ENCODE measurements at places on chromosomes 13 and 19. TPM values are rescaled to one million over a fixed set of nuclear protein-coding genes. Genes with fewer than 3 reads are reported as not detected.

Gene LIG1
- total RNA-seq = 129 TPM

Gene SIRT2
- total RNA-seq = 46.0 TPM

Gene FAM98C
- total RNA-seq = 45.0 TPM

Gene CEBPG
- total RNA-seq = 29.4 TPM

Gene PRTN3
- total RNA-seq = not detected

Gene DAND5
- total RNA-seq = not detected

Gene GIPR
- 9.7 TPM for total RNA-seq

Gene SHC2
- total RNA-seq = 3.6 TPM

Gene TEX26
- total RNA-seq = not detected

DNA sequence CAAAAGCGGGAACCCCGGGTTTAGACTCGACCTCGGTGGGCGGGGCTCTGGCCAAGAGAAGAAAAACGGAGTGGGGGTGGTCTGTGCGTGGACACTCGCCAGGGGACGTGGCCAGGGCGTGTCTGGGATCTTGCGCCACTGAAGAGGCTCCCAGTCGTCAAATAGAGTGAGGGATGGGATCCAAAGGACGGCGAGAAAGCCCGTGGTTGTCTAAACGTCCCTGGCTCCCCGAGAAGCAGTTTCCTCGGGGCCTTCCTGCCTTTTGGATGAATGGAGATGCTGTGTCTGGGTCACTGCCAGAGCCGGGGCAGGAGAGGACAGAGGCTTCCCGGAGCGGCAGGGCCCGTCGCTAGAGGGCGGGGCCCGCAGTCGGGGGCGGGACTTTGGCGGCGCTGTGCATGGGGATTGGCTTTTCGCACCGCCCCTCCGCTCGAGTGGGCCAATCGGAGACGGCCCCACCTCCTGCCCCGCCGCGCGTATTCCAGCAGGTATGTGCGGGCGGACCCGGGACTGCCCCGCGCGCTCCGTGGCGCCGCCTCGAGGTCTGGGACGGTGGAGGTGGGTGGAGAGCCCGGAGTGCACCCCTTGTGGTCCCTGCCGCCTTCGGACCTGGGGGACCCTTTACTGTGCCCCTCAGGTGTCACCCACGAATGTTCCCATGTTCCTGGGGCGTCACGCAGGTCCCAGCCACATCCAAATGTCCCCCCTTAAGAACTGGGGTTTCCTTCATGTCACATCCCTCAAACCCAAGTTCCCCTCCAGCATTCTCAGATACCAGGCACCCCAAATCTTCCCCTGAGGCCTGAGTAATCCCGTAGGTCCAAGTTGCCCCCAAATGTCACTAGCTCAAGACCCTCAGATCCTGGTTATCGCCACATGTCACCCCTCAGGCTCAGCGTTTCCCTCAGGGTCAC, 38.3 kb downstream of the ZSWIM4 start:
- DNase-seq = peak; percentile 90

- DNase-seq = no peak
These were observed 1128.9 kb downstream of the EFNB2 start for GRCh38 chr13:105406551-105406950.

DNA sequence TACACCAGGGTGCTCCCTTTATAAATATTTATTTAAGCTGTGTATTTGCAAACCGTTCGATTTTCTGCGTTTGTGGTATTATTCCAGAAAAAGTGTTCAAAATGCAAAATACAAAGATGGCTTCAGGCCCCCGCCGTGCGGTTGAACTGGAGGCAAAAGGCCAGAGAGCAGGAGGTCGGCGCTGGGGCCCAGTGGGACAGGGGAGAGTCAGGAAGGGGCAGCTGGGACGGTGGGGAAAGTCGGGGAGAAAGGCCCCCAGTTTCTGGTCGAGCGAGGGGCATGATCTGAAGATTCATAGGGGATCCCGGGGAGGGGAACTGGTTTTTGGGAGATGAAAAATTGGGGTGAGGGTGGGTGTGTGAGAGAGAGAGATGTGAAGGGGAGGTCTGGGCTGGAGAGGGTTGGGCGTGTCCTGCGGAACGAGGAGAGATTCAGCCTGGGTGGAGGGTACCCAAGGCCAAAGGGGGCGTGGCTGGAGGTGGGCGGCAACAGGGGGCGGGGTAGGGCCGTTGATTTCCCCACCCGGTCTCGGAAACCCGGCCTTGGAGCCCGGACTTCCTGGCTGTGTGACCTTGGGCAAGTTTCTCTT, 678 bp downstream of the ISOC2 start:
- no peak for DNase-seq

GRCh38 chr13:45482571-45483173, 17.9 kb downstream of the COG3 start:
- no peak for DNase-seq

DNA sequence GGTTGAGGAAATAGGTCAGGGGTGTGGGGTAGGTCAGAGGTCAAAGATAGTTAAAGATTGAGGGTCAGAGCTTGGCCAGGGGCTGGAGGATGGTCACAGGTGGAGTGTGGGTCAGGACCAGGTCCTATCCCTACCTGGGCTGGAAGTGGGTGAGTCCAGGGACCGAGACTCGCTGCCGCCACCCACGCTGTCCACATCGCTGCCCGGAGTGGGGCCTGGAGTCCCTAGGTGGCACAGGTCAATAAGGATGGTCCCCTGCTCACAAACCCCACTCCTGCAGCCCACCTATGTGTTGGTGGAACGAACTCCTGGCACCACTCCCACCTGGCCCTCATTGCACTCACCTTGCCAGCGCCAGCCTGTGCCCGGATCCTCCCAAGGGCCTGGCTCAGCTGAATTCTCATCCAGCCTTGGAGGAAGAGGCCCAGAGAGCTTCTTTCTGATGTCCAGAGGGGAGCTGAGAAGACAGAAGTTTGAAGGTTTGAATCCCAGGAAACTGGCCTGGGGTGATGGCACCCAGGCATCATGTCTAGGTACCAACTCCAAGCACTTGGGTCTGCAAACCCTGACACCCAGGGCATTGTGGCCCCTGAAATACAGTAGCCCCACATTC, 6.8 kb downstream of the GMIP start:
- no peak for DNase-seq

GRCh38 chr19:47172666-47173455, 42.2 kb downstream of the SAE1 start:
- DNase-seq = no peak

GRCh38 chr13:40496035-40496810, 170.2 kb downstream of the FOXO1 start:
- no peak for DNase-seq

- DNase-seq = peak; percentile 8
These were observed 16.1 kb upstream of the TPP2 start for GRCh38 chr13:102580552-102581169.

- DNase-seq = no peak
These were observed 25.3 kb upstream of the GPR183 start for GRCh38 chr13:99332456-99332855.

GRCh38 chr19:56987184-56987583, 132.6 kb upstream of the USP29 start:
- no peak for DNase-seq

DNA sequence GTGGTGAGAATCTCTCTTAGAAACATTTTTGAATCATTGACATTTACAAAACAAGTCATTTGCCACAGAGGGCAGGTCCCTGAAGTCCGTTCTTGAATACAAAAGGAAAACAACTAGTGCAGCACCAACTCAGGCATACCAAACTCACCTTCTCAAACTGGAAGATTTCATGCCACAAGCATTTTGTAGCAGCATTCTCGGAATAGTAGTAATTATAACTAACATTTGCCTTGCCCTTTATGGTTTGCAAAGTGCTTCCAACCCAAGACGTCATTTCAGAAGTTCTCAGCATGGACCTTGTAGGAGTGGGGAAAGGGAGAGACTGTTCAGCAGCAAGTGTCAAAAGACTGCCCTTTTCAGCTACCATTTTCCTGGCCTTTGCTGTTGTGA, 344.6 kb downstream of the RFC3 start:
- DNase-seq = no peak

GRCh38 chr13:112668924-112669323, 20.9 kb upstream of the ATP11A start:
- no peak for DNase-seq

DNA sequence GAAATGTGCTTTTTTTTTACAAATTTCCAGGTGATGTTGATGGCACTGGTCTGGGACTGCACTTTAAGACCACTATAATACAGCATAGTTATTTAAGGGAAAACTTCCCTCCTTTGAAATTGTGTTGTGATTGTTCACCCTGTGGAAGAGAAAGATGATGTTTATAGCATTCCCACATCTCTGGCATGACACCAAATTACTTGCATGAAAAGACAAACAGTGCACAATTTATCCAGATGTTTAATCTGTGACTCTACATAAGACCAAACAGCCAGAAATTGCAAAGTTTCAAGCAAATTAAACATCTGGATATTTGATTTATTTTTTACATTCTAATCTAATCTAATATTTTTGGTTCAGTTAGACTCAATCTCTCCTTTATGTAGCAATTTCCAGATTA, 51.6 kb downstream of the UFM1 start:
- DNase-seq = no peak

DNA sequence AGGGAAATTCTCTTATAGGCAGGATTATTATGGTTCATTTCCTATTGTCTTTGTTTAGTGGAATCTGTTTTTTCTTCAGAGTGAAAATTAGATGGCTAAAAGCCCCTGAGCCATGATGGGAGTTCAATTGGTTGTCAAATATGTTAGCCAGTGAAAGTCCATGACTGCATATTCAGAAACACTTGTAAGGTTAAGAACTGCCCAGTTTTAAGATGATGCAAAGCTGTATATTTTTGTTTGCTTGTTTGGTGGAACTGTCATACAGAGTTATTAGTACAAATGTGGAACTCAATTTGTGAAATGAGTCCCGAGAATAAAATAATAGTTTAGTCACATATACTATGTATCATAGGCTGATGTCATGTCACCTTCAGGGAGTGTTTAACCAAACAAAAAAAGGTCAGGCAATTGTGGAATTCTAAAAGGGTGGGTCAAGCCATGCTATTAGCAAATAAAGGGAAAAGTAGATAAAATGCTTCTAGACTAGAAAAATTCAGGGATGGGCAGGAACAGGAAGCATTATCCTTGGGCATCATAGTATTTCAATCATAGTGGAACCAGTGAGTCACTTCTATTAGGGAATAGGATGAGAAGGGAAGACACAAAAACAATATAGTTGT, 248.3 kb upstream of the SLITRK1 start:
- DNase-seq = no peak
